NCI-H69 (cell line): ENCODE measurements at places on chromosomes 13 and 19.

DNA sequence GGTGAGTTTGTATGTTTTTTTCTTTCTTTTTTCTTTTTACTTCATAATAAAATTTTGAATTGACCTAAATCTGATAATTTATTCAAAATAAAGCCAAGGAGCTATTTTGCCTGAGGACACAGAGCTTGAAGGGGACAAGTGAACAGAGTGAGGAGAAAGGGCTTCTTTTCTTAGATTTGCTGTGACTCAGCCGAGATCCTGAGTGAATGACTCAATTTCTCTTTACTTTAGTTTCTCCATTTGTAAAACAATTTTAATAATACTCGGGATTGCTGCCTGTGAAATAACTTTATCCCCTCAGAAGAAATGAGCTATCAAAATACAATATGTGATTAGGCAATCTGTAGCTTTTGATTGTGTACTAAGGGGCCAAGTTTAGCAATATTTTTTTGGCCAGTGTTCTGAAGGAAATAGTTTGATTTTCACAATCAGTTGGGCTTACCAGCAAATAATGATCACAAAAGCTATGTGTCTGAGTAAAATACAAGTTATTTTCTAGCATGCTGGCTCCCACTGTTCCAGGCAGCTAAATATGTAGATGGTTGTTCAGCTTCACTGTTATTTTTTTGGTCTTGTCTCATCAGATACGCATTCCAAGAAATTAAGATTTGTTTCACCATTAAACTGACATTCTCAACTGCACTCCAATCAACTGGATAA is 437.5 kb downstream of the FGF9 start:
- DNase-seq, result no peak

DNA sequence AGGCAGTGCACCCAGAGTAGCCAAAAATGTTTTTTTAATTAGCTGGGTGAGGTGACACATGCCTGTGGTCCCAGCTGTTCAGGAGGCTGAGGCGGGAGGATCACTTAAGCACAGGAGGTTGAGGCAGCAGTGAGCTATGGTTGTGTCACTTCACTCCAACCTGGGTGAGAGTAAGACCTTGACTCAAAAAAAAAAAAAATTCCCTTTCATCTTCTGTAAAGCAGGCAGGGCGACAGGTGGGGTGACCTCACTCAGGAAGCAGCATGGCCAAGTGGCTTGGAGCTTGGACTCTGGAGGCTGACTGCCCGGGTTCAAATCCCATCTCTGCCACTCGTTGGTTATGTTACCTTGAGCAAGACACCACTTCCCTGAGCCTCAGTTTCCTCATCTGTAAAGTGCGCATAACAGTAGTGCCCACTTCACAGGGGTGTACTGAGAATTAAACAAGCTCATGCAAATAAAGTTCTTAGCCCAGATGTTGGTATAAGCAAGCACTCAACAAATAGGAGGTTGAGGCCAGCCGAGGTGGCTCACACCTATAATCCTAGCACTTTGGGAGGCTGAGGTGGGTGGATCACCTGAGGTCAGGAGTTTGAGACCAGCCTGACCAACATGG is 48.3 kb downstream of the MAP4K1 start:
- DNase-seq, result peak; percentile 31

- no peak for DNase-seq
Measured at GRCh38 chr19:33644284-33644836, 22.6 kb downstream of the CHST8 start.

DNA sequence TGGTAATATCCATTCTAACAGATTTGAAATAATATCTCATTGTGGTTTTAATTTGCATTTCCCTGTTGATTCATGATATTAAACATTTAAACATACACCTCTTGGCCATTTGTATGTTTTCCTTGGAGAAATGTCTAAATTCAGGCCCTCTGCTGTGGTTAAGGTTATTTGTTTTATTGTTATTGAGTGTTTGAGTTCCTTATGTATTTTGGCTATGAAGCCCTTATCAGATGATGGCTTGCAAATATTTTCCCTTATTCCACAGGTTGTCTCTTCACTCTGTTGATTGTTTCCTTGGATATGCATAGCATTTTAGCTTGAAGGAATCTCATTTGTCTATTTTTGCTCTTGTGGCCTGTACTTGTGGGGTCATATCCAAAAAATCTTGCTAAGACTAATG is 303.6 kb downstream of the GPC5 start:
- DNase-seq, result no peak

DNA sequence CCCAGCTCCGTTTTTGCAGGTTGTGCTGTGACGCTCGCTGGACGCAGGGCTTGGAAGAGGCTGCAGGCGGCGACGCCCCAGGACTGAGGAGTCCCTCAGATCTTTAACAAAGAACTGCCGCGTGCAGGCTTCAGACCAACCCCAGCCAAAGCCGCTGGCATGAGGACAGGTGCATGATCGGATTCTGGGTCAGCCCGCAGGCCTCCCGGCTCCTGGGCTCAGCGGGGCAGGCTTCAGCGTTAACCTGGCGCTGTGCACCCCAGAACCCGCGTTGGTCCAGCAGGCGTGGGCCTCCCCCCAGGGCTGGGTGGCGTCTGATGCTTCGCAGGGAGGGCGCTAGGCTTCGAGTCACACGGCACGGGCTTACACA is 920 bp upstream of the TIMM13 start:
- peak; percentile 65 for DNase-seq

DNA sequence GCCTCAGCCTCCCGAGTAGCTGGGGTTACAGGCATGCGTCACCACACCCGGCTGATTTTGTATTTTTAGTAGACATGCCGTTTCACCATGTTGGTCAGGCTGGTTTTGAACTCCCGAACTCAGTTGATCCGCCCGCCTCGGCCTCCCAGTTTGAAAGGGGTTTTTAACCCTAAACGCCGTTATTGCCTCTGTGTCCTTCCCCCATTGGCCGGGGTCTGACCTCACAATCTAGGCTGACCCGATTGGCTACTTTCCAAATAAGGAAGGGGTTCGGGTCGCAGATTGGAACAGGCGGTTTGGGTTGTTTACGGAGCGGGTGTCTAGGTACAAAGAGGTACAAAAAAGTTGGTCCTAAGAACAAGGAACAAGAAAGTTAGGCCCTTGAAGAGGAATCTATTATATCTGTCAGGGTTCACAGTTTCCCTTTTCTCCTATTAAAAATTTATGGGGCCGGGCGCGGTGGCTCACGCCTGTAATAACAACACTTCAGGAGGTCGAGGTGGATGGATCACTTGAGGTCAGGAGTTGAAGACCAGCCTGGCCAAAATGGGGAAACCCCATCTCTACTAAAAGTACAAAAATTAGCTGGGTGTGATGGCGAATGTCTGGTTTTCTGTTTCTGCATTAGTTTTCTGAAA is 1.0 kb downstream of the ZNF253 start:
- DNase-seq, result peak; percentile 46

GRCh38 chr13:106423530-106423929 is 111.9 kb downstream of the EFNB2 start:
- DNase-seq, result no peak

GRCh38 chr13:113427562-113428468 is 25.5 kb downstream of the ADPRHL1 start:
- no peak for DNase-seq

GRCh38 chr19:38490861-38491260 is 57.4 kb downstream of the RYR1 start:
- no peak for DNase-seq

- DNase-seq, result peak; percentile 78
Measured at GRCh38 chr19:42216653-42217519, 591 bp downstream of the DEDD2 start.

DNA sequence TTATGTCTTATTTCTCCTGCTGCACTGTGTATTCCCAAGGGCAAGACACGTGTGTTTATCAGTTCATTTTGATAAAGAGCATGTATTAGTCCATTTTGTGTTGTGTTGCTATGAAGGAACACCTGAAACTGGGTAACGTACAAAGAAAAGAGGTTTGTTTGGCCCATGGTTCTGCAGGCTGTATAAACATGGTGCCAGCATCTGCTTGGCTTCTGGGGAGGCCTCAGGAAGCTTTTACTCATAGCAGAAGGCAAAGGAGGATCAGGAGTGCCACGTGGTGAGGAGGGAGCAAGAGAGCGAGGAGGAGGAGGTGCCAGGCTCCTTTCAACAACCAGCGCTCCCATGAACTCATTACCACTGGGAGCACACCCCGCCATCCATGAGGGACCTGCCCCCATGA is 214.0 kb downstream of the UQCRFS1 start:
- no peak for DNase-seq

DNA sequence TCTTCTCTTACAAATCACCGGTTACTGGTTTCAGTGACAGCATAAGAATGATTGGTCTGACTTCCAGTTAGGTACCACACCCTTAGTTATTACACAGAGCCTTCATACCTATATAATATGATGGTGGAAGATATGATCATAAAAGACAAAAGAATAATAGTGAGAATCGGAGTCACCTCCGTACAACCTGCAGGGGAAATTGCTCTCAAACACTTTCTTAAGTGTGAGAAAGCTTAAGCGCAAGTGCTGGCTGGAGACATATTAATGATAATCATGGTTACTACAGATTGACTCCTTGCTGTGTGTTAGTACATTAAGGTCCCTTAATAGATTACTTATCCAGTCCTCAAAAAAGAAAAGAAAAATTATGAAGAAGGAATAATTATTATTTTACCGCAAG is 1.8 kb upstream of the LHFPL6 start:
- no peak for DNase-seq

DNA sequence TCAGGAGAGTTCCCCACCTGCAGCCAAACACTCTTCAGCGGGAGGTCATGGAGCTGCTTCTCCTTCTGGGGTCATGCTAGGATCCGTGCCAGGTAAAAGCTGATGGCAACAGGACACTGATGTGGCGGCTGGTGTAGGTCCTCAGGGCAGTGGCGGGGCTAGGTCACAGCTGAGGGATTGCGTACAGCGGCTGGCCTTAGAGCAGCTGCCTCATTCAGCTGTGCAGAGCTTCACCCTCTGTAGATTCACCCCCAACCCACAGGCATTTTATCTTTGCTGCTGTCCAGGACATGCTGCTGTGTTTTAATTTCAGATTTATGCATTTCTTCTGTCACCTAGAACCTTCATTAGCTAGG is 2.3 kb downstream of the MCF2L start:
- DNase-seq, result no peak

- no peak for DNase-seq
Measured at GRCh38 chr13:114134111-114134943, 1.9 kb upstream of the RASA3 start.

DNA sequence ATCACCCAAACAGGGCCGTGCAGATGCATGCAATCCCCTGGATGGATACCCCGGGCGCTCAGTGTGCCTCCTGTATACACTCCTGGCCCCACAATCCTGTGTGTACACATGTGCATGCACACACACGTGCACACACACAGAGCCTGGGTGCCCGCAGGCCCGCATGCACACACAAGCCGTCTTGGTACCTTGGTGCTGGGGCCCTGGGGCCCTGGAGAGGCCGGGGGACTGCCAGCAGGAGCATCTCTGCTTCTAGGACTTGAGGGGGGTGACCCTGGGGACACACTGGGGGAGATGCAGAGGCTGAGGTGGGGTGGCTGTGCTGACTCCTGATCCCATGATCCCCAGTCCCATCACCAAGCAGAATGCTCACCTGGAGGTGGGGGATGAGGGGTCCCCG is 15.6 kb upstream of the EPOR start:
- no peak for DNase-seq

DNA sequence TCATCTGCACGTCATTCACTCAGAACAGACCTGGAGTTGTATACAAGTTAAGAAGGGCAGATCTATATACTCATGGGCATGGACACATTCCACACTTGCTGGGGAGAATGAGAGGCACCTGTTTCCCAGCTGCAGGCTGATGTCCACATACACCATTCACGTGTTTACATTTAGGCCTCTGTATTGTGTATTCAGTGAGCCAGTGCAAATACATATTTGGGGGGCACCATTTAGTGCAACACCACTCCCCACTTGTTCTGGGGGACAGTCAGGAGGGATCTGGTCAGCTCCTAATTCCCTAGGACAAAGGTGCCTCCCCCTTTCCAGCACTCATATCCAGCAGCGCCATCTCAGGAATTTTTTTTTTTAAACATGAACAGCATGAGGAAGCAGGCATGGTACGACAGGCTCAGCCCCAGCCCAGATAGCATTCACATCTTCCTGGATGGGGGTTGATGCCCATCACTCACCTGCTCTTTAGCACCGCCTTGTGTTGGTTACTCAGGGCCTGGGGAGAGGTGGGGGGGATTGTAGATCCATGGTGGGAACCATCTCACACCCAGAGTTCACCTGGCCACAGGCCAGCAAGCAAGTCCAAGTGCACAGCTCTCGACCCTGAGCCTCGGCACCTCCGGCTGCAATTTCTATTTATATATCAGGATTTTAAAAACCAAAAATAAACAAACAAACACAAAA is 56.9 kb upstream of the ZNF254 start:
- peak; percentile 39 for DNase-seq

GRCh38 chr13:95176611-95177259 is 124.5 kb downstream of the ABCC4 start:
- no peak for DNase-seq

DNA sequence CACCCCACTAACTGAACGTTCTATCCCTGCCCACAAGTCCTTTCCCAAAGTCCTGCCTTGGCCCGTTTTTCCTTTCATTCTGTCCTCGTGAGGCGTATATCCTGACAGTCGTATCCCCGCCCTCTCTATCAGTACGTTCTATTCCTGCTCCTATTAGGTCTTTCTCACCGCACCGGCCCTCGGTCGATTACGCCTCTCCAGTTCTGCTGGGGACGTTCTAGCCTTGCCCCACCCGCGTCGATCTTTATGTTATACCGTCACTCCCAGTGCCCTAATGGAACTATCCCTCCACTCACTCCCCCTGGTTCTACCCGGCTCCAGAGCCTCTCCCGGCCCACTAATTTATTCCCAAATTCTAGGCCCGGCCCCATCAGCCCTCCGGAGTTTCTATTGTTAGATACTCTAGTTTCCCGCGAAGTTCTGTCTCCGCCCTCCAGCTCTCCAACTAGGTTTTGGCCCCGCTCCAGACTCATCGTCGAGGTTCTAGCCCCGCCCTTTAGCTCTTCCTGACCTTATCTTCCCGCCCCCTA is 2.0 kb downstream of the PLAUR start:
- peak; percentile 87 for DNase-seq

GRCh38 chr19:2763687-2764086 is 19.4 kb downstream of the SGTA start:
- DNase-seq, result no peak

DNA sequence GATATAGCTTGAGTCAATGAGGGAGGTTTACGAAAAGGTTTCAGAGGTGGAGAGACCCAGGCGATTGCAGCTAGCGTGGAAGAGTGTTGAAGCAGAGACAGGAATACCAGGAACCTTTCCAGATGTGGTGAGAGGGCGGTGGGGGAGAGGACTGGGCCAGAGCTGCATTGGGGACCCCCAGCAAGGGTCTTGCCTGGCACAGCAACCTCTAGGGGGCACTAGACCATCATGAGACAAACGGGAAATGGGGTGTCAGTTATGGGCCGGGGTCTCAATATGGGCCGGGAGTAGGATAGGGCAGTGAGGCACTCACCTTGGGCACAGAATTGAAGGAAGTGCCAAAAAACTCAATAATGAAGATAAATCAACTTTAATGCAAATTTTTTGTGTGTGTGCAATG is 2.1 kb upstream of the LRP3 start:
- DNase-seq, result peak; percentile 10

DNA sequence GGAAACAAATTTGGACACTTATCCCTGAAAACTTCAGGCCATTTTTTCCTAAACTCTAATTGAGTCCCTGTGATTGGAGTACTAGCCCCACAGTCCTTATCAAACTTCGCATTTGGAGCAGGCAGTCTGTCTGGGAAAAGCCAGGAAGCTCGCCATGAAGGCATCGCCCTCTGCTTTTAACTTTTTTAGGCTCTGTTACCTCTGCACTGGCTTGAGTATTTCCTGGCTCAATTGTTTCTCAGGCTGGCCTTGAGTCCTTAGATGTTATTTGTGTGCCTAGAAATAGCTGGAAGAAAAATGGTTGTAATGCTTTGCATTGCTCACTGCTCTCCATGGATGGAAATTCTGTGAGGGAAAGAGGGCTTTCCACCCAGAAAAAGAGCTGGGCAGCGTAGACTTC is 24.2 kb downstream of the ACTN4 start:
- DNase-seq, result no peak
